ENCODE measurements at places on chromosomes 13 and 19.

DNA sequence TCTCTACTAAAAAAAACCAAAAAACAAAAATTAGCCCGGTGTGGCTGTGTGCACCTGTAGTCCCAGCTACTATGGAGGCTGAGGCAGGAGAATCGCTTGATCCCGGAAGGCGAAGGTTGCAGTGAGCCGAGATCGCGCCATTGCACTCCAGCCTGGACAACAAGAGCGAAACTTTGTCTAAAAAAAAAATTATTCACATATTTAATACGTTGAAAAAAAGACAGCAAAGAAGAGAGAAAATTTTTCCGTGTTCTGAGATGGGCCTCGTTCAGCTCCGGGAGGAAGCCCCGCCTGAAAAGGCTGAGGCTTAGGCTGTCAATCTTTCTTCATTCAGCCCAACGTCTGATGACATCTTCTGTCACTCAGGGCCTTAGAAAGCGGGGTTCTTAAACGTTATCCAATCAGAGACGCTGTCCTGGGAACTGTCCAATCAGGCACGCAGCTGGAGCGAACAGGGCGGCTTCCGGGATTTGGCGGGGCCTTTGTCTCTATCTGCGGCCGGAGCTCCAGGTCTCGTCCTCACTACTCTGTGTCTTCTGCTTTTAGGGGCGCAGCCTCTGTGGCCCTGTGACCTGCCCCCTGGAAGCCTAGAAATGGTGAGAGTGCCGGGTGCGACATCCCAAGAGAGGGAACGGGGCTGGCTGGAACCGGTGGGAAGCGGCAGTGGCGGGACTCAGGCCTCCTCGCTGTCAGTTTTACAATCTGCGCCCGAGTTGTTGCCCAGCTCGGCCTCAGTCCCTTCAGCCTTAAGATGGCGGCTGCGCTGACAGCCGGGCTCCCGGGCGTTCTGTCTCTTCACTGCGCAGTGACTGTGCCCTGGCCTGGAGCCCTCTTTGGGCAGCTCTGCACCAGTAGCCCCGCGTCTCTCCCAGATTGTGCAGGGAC lies at the start of gene ZNF726:
Gene ZNF726 (plus strand): TSS at position 485 of the 885 bp plus-strand sequence. CDS start 109 bp downstream, at position 594.
- peak; percentile 89 for DNase-seq

DNA sequence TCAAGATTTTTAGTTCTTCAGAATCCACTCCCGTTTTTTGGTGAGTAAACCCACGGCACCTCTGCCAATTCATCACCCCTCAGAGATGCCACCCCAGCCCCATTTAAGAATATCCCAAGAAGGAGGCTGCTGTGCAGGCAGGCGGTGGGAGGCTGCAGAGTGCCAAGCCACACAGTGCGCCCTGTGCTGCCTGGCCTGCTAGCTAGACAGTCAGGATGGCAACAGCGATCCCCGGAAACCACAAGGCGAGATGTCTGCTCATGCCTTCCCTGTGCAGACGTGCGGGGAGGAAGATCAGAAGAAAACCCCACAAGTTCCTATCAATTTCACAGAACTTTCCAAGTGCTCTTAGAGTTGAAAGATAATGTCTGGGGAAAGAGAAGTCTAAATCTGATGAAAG lies 64.8 kb upstream of the GPR183 start:
- peak; percentile 71 for DNase-seq

DNA sequence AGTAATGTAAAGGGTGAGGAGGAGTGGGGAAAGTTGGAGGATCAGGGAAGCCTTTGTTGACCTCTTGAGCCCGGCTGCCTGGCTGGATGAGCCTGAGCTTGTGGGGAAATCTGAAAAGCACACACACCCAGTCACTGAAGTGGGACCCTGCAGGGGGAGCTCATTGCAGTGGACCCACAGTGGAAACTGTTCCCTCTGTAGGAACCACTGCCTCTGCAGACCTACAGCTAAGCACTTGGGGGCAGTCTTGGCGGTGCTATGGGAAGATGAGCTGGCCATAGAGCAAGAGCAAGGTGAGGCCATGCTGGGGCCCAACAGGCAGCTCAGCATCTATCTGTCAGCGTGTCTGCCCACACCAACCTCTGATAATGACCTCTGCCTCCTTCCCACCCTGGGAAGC lies 294.8 kb downstream of the TSHZ3 start:
- DNase-seq = peak; percentile 47

- DNase-seq = peak; percentile 3
These were observed at the start of gene SERTM1 for GRCh38 chr13:36673838-36674326. Gene SERTM1 (plus strand): TSS chr13:36674020. CDS start chr13:36695079, 21,059 bp downstream.

DNA sequence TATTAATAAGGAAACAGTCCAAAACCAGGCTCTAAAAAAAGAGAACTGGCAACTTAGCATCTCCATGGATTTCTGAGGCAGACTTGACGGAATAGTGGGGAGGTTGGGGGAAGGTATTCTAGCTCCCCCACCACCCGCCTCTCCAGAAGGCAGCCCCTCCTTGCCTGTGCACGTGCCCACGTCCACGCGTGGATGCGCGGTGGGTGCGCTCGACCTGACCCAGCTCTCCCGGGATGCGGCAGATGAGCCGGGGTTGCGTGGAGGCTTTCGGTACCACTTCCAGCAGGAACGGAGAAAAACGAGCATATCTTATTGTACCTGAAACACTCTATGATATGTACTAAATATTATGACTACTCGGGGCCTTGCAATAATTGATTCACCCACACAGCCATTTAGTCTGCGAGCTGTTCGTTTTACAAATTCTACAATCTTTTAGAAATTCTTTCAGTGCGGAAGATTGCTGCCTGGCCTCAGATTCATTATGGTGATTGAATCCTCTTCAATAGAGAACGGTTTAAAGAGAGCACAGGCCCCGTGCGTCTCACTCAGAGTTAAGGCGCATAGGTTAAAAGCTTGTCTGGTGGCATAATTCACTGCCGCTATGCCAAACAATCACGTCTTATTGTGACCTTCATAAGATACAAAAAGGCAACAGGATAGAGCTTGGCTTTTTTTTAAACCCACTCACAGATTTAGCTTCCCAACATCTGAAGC lies 117.9 kb downstream of the URI1 start:
- no peak for DNase-seq

DNA sequence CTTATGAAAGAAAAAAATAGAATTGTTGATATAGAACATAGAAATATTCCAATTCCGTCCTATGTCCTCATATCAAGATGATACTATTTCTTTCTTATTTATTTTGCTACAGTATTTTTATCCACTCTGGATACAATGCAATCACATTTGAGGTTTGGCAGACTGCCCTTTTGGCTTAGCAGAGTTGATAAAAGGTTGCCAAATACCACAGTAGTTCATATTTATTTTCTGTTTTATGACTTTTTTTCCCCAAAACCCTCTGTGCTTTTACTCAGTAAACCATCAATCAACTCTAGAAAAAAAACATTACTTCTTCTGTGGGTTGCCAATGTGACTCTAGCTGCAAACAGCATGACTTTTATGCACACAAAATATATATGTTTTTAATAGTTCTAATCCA lies 424.5 kb downstream of the PCDH9 start:
- DNase-seq = no peak

DNA sequence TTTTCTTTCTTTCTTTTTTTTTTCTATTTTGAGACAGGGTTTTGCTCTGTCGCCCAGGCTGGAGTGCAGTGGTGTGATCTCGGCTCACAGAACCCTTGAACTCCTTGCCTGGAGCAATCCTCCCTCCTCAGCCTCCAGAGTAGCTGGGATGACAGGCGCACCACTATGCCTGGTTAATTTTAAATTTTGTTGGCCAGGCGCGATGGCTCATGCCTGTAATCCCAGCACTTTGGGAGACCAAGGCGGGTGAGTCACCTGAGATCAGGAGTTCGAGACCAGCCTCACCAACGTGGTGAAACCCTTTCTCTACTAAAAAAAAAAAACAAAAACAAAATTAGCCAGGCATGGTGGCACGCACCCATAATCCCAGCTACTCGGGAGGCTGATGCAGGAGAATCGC lies 8.7 kb upstream of the SBNO2 start:
- no peak for DNase-seq

- DNase-seq = peak; percentile 91
These were observed 7.4 kb downstream of the RABAC1 start for GRCh38 chr19:41951686-41952172.

GRCh38 chr19:23281663-23282276 lies 31.6 kb upstream of the ZNF724 start:
- no peak for DNase-seq

GRCh38 chr19:46480415-46480814 lies 9.1 kb upstream of the PNMA8A start:
- DNase-seq = no peak

GRCh38 chr13:45878966-45879365 lies 27.4 kb upstream of the SIAH3 start:
- no peak for DNase-seq

DNA sequence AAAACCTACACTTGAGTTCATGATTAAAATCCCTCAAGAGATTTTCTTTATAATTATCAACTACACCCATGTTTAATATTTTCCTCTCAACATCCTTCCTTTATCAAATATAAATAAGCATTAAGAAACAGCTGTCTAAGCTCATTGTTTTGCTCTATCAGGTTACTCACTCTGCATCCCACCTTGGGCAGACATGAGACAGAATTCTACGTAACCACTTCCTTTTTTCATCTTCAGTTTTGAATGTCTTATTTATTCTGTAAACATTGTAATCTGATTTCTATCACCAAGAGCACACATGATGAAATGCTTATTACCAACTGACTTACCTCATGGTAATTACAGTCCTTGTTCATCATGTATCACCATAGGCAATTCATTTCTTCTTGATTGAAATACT lies 1256.6 kb upstream of the ATXN8OS start:
- no peak for DNase-seq

DNA sequence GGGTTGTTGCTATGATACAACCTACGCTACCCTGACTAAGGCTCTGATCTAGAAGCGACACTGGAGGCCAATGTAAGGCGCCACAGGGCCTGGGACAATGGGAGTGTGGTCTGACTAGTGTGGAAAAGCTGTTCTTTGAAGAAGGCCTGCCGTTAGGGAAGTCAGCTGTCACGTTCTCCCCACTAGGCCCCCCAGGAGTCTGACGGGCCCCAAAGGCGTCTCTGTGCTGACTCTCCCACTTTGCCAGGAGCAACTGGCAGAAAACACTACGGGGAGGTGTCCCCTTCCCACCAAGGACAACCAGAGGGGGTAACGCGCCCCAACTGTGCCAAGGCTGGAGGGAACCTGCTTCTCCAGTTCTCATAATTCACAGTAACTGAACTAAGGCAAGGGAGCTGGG lies 25.3 kb upstream of the EIF3G start:
- no peak for DNase-seq

- DNase-seq = no peak
These were observed 9.9 kb downstream of the ZNF611 start for GRCh38 chr19:52724701-52725514.

GRCh38 chr19:51382004-51382403 lies 5.8 kb downstream of the LIM2 start:
- no peak for DNase-seq

DNA sequence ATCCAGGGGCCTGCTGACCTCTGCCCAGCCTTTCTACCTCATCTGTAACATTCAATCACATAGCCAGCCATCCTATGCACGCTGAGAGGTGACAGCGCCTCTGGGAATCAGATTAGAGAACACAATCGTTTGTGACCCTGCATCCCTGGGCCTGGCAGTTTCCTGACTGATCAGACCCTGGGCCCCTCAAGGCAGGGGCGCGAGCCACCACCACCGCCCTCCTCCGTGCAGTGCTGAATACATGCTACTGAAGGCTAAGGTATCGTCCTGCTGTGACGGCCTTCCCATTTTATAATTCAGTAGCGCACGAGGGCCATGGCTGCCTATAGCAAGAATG lies 1.3 kb downstream of the TMTC4 start:
- DNase-seq = no peak

GRCh38 chr13:107329991-107330390 lies 762.1 kb upstream of the ARGLU1 start:
- DNase-seq = no peak

GRCh38 chr13:49457221-49457620 lies 13.1 kb downstream of the SETDB2 start:
- DNase-seq = no peak

GRCh38 chr19:2308114-2308556 lies at the start of gene LINGO3:
Gene LINGO3 (minus strand): TSS chr19:2308154. CDS start chr19:2291776, 16,378 bp downstream.
- no peak for DNase-seq

DNA sequence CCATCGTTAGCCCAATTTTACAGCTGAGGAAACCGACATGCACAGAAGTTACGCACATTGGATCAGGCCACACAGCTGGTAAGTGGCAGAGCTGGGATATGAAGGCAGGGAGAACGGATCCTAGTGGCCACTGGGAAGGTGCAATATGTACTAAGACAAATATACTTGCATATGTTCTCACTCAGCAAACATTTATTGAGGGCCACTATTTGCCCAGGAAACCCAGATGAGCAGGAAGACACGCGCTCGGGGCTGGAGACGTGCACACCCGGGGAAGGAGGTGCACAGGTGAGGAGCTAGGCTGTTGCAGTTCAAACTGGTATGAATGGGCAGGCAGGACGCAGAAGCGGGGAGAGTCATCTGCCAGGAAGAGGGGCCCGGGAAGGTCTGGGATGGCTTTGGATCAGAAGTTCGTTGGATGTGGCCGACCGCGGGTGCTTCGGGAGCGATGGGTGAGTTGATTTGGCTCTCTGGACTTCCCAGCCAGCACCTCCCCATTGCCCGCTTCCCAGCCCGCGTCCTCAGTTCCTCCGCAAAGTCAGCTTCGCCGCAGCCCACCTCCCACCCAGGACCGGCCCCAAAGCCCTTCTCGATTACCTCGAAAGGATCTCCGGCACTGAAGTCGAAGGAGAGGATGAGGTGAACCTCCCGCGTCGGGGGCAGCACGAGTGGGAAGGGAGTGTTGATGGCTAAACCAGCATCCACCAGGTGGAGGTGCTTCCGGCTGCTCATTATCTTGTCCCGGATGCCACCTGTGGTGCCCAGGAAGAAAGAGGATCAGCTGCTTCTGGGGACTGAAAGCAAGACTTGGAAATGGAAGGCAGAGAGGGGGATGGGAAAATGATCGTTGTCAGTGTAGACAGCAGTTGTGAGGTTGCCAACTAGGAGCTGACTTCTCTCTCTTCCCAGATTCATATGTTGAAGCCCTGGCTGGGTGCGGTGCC lies 17.8 kb upstream of the CABP5 start:
- DNase-seq = no peak

GRCh38 chr19:32852216-32852615 lies 17.4 kb downstream of the SLC7A9 start:
- no peak for DNase-seq

GRCh38 chr19:29610213-29610573 lies 4.1 kb downstream of the POP4 start:
- DNase-seq = no peak

DNA sequence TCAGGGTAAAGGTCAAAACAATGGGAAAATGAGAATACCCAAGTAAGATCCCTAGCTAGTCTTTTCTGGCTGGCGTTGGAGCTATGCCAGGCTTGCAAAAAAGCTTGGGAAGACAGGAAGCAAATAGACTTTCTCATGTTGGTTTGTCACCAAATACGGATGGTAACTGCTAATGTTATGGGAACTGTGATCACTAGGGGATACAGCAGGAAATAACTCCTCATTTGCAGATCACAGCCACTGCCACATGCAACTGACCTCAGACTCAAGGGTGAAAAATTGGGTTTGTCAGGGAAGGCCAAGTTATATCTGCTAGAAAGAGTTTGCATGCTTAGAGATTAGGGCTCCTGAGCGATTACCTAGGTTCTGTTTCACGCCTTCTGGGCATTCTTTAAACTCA lies 162.9 kb downstream of the NHLRC3 start:
- no peak for DNase-seq

Data from stimulated activated CD4-positive, alpha-beta T cell treated with anti-CD3 and anti-CD28 coated beads, Interleukin-15, amount 100 ng/mL, for 24 hours (primary cell).